ENCODE measurements at places on chromosomes 13 and 19. TPM values are rescaled to one million over a fixed set of nuclear protein-coding genes. Genes with fewer than 3 reads are reported as not detected.

Gene FTL
- 748 TPM for total RNA-seq

Gene LAIR1
- total RNA-seq: 6.3 TPM

Gene IZUMO4
- total RNA-seq: 1.7 TPM

Gene SOX1
- not detected for total RNA-seq

Gene ZBTB32
- not detected for total RNA-seq

Gene ACP7
- total RNA-seq: not detected
